ENCODE measurements at places on chromosomes 7 and 10.
A peak's percentile ranks its signal among the peaks of the same experiment; 100 is the strongest.

- no peak for DNase-seq
Measured at GRCh38 chr7:153286763-153287162, 527.2 kb downstream of the ACTR3B start.

DNA sequence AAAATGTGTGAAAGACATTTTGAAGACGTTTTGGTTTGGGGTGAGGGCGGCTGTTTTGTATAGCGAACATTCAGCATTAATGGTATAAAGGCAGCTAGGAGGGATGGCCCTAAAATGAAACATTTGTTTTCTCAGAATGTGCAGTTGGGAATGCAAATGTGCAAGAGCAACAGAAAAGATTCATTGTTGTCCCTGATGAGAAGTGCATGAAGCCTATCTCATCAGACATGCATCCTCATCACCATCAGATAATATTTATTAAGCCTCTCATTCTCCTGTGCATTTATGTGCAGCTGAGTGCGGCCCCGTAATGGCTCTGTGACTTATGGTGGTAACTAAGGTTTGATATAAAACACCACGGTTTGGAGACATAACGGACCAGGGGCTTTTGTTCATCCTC is 199.5 kb downstream of the GFRA1 start:
- DNase-seq, result no peak

DNA sequence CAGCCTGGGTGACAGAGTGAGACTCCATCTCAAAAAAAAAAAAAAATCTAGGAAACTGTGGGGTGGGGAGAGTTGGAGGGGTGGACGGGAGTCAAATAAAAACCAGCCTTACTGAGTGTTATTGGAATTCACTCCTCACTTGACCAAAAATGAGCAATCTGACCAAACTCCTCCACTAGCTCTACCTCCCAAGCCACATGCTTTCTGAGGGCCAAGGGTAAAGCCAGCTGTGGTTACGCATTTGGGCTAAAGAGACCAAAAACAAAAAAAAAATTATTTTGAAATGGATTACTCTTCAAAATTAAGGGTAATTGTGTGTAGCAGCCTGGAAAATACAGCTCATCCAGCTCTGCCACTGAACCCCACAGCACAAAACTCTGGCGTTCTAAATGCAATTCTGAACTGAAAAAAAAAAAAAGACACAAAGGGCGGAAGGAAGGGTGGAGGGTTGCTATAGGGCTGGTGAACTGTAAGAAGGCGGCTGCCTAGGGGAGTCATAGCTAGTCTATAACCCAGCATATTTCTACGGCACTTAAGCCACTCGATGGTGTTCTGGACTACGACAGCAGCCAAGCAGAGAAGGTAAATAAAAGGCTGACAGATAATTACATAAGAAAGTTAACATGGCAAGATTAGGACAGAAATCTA is 7.8 kb downstream of the ELMO1 start:
- no peak for DNase-seq

- DNase-seq, result no peak
Measured at GRCh38 chr10:119270762-119271366, 63.5 kb downstream of the GRK5 start.

DNA sequence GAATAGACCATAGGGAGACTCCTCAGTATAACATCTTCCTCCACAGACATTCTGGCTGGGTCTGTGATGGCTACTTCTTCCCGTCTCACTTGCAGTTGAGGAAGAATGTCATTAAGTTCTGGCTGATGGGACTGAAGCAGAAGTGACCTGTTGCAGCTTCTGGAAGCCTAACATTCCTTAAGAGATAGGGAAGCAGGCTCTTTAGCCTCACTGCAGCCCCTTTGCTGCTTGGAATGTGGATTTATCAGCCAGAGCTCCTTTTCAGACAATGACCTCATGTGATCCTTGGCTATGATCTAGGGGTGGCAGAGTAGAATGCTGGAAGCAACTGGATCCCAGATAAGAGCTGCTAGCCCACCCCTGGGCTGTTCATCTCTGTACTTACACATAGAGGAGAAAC is 142.5 kb downstream of the RNF216 start:
- DNase-seq, result peak; percentile 63

GRCh38 chr10:10722422-10722821 is 295.2 kb upstream of the CELF2 start:
- DNase-seq, result no peak

DNA sequence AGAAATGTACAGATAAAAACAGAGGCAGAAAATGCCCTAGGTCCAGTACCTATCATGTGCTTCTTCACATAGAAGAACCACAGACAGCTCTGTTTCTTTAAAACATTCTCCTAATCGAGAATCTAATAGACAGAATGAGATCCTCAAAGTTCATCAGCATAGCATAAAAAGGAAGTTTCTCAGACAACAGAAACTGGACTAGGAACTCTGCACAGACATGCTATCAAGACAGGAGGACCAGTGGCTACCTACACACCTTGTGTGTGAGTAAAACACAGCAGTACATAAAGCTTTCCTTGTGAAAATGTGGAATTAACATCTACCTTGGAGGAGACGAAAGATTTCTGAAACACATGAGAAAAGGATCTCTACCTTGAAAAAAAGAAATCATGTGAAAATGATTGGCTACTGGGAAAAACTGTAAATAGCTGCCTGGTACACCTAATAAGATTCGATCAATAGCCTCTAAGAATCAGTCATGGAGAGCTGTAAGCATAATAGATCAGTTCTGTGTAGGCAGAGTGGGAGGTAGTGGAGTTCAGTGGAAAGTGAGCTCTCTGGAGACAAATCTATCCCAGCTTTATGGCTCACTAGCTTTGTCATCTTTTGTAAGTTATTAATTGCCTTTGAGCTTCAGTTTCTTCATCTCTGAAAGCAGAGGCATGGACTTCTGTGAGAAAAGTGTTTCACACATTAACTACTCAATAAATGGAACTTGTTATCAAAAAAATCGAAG is 26.7 kb downstream of the ELAPOR2 start:
- no peak for DNase-seq

- DNase-seq, result no peak
Measured at GRCh38 chr10:94133239-94133638, 139.5 kb downstream of the PLCE1 start.

- DNase-seq, result no peak
Measured at GRCh38 chr7:15954671-15955354, 268.3 kb upstream of the MEOX2 start.

GRCh38 chr7:34453150-34453549 is 204.9 kb upstream of the NPSR1 start:
- DNase-seq, result no peak

DNA sequence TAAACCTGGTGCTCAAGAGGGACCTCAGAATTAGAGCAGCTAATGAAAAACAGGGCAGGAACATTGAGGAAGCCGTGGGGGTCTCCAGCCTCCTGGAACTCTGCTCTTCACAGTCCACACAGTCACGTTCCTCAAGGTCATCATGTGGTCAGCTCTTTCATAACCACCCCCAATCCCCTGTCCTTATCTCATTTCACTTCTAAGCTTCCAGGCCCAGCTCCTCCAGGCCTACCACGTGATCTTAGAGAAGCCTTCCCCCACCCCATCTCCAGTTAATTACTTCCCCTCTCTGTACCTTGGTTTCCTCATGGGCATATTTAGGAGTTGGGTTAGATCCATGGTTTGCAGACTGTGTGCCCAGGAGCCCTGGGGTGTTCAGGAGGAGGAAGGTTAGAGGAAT is 106.4 kb upstream of the TCF7L2 start:
- no peak for DNase-seq

- DNase-seq, result no peak
Measured at GRCh38 chr10:28619455-28619854, 57.9 kb upstream of the BAMBI start.

GRCh38 chr10:65430979-65431378 is 1494.9 kb upstream of the LRRTM3 start:
- no peak for DNase-seq

- DNase-seq, result no peak
Measured at GRCh38 chr7:48426966-48427555, 255.8 kb downstream of the ABCA13 start.

DNA sequence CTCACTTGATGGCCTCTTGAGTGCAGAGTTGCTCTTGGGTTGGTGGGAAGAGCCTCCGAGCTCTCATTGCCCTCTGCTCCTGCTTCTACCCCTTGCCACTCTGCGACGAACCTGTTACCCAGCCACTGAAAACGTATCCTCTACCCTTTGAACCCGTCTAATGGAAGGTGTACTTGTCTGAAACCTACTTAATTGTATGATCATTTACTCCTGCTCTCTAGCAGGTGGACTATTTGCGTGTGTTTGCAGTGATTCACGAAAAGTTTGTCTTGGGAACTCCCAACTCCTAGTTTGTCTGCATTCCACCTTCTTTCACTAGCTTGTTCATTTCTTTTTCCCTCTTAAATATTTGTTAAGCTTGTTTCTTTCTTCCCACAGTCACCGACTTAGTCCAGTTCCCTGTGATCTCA is 503 bp downstream of the CROT start:
- no peak for DNase-seq

GRCh38 chr10:4196771-4197390 is 411.9 kb upstream of the KLF6 start:
- no peak for DNase-seq
